Activated T-cell treated with anti-CD3 and anti-CD28 coated beads for 48 hours (primary cell): ENCODE measurements at places on chromosomes 1 and 21.

- DNase-seq: no peak
Measured at GRCh38 chr21:28207436-28208173, 785.1 kb downstream of the LTN1 start.

- DNase-seq: peak; percentile 91
Measured at GRCh38 chr1:151540021-151540981, at the start of gene TUFT1. Gene TUFT1 (plus strand): TSS chr1:151540309. CDS start chr1:151540367, 58 bp downstream.

DNA sequence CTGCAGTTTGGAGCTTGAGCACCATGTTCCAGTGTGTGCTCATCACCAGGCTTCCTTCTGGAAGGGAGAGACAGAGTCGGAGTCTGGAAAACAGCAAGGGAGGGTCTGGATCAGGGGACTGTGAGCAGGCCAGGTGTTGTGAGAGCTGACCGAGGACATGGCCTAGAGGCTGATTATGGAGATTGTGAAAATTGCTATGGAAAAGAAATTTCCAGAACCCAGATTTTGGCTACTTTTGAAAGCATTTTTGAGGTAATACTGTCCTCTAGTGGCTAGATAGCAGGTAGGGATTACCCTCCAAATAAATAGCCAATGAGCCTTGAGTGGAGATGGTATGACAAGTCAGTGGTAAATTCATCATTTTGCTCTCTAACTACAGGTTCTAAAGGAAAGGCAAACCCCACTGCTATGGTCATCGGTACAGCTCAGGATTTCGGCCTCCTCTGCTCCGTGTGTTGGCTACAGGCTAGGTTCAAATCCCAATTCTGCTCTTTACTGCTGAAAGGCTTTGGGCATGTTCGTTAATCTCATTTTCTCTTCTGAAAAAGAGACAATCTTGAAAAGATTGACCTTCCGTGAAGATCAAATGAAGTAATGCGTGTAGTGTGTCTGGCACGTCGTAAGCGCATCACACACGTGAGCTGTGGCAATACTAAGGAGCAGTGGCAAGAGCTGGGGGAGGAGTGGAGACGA lies 1.0 kb upstream of the HAO2 start:
- no peak for DNase-seq

GRCh38 chr1:116313776-116314175 lies 59.3 kb upstream of the ATP1A1 start:
- DNase-seq: no peak

DNA sequence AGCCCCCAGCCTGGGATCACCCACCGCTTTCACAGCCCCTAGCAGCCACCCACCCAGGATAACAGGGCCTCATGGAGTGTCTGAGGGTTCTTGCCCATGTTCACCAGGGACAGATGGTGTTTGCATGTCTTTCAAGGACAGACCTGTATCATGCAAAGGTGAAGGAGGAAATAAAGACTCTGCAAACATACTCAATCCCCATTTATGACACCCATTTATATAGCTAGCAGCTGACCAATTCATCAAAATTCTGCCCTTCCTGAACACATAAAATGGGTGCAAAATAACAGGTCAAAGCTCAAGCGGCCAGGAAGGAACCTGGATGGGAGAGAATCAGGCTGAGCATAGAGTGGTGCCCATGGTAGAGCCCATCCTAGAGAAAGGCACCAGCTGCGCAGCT lies 32.8 kb upstream of the LYPD8 start:
- no peak for DNase-seq

DNA sequence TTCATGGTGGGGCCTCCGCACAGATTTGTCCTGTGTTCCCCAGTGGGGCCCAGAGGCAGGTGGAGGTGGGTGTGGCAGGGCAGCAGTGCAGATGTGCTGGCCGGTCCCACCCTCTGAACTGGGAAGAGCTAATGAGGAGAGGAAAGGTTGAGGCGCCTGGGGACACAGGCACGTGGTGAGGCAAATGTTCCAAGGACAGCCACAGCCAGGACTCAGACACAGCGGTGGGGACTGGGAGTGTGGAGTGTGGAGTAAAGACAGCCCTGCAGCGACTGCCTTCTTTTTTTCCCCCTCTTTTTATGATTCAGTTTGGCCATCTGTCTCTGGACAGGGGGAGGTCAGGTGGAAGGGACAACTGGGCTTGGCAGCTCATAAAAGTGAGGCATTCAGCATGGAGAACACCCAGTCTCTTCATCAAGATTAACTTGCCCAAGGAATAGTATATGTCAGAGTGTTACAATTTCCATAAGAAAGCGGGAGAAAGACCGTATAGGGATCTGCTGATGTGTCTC lies 104.2 kb upstream of the GCLM start:
- DNase-seq: no peak

GRCh38 chr1:23224739-23225648 lies 7.7 kb upstream of the HTR1D start:
- no peak for DNase-seq
